Sigmoid colon (tissue), 7 donors: ENCODE measurements at places on chromosomes 5 and 9. TPM values are rescaled to one million over a fixed set of nuclear protein-coding genes. Genes with fewer than 3 reads are reported as not detected.

GRCh38 chr5:179319741-179320281 lies 25.4 kb downstream of the ADAMTS2 start:
- H3K27me3 ChIP-seq: no peaks in the 10 kb centered on the region
- H3K4me3 ChIP-seq: no peak overlapping the region
- DNase-seq: peak; percentile 63
- H3K4me1 ChIP-seq: peaks cover 6% of the 10 kb centered on the region
- H3K36me3 ChIP-seq: no peaks in the 10 kb centered on the region
- H3K27ac ChIP-seq: no peak overlapping the region

The CBY3 gene
- total RNA-seq: not detected

DNA sequence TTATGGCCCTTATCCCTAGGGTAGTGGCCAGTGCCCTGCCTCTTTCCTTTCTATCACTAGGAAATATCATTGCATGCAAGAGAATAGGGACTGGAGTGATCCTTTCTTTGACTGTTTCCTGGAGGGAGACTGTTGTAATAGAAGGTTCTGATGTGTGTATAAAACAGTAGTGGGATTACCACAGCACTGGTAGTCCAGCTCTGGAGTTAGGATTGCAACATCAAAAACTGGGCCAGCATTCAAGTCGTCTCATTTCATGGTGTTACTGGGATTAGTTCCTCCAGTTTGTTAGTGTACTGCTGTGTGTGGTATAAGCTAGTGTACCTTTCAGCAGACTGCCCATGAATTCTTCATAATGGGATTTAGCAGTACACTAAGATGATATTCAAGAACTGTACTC lies 45.8 kb downstream of the KIAA1958 start:
- no peak overlapping the region for H3K27ac ChIP-seq
- H3K36me3 ChIP-seq: no peaks in the 10 kb centered on the region
- no peak overlapping the region for H3K4me3 ChIP-seq
- DNase-seq: no peak
- peaks cover 23% of the 10 kb centered on the region for H3K4me1 ChIP-seq

- no peak for DNase-seq
- H3K4me3 ChIP-seq: no peak overlapping the region
- H3K4me1 ChIP-seq: peaks cover 11% of the 10 kb centered on the region
- peaks cover 48% of the 10 kb centered on the region for H3K27me3 ChIP-seq
Measured at GRCh38 chr5:1380910-1381309, 36.0 kb upstream of the CLPTM1L start.

The SRD5A1 gene
- total RNA-seq: 5.7 TPM

- no peaks in the 10 kb centered on the region for H3K4me1 ChIP-seq
- no peak for DNase-seq
- no peaks in the 10 kb centered on the region for H3K36me3 ChIP-seq
- H3K27me3 ChIP-seq: no peaks in the 10 kb centered on the region
Measured at GRCh38 chr5:10914741-10915480, 153.9 kb upstream of the DAP start.

The CARTPT gene
- total RNA-seq: 39.8 TPM
